Right atrium auricular region (tissue), 2 donors: ENCODE measurements at places on chromosomes 4 and X. TPM values are rescaled to one million over a fixed set of nuclear protein-coding genes. Genes with fewer than 3 reads are reported as not detected.

DNA sequence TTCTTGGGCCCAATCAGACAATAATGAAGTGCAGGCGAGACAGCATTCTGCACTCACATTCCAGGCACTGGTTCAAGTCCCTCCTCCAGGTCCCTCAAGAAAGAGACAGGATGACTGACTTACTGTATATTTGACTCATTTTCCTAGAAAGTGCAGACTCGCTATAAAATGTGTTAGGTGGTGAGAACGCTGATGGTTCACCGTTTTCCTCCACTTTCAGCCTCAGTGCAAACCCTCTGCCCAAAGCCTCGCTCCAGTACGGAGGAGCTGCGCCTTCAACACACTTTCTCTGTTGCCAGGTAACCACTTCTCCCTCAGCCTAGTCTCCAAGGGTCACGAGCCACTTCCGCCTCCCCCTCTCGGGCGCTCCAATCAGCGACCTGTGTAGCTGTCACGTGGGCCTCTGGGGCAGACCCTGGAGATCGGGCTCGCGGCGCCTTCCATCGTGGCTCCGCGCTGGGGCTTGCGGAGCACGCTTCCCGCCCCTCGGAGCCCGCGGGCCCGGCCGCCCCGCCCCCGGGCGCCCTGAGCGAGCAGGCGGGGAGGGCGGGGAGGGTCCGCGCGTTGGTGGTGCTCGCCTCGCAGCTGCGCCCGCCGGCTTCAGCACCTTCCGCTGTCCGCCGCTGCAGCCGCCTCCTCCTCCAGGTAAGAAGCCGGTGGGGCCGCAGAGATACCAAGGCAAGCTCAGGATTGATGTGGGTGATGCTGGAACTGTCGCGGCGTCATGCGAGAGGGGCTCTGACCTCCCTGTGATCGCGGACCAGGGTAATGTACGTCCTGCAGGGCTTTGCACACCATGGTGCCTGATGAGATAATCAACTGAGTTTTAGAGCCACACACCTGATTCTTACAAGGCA lies at the start of gene WDR17:
WDR17 (plus strand) TSS at position 407 of the 857 bp plus-strand sequence. CDS start 45,740 bp downstream, outside the sequence.
- DNase-seq, result peak; percentile 90

GRCh38 chrX:12999422-12999821 lies 24.5 kb downstream of the TMSB4X start:
- no peak for DNase-seq

- DNase-seq, result no peak
Measured at GRCh38 chr4:87982446-87983010, 7.0 kb downstream of the SPP1 start.

- DNase-seq, result no peak
Measured at GRCh38 chrX:2457289-2458133, 43.3 kb downstream of the DHRSX start.

DNA sequence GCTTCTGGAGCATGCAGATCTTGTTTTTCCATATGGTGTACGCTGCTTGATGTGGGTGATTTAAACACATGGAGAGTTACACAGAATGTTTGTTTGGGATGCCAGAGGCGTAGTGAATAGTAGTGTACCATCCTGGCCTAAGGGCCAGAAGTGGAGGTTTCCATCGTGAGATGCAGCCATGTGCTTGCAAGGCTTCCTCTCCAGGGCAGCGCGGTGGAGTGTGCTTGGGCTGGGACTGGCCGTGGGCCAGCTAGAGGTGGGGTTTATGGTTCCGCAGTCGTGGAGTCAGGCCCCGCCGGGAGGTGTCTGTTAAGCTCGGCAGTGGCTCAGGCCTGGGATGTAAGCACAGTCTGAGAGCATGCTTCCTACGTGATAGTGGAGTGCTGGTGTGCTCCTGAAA lies 14.0 kb downstream of the STOX2 start:
- no peak for DNase-seq

- no peak for DNase-seq
Measured at GRCh38 chr4:164572877-164573279, 181.1 kb upstream of the SMIM31 start.

DNA sequence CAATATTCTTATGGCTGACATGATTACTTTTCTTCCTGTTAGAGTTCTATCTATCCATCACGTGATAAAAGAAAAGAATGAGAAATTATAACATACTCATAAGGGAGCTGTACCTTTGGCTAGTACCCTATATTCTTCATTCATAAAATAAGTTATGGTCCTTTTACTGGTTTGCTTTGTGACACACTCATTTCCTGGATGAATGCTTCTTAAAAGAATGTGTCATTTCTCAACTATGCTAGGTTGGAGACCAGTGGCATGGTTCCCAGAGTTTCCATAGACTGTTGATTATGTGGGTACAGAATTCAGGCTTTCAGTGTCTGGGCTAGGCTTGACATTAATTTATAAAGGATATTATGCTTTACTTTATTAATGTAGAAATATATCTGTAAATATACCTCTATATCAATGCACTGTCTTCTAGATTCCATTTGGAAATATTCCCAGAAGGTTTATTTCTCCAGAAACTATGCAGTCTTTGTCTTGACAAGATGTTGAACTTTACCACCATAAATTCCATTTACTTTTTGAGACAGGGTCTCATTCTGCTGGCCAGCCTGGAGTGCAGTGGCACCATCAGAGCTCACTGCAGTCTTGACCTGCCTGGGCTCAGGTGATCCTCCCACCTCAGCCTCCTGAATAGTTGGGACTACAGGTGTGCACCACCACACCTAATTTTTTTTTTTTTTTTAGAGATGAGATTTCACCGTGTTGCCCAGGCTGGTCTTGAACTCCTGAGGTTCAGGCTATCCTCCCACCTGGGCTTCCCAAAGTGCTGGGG lies 23.8 kb downstream of the NUDT6 start:
- no peak for DNase-seq

- no peak for DNase-seq
Measured at GRCh38 chrX:136528645-136529315, 3.2 kb upstream of the VGLL1 start.

DNA sequence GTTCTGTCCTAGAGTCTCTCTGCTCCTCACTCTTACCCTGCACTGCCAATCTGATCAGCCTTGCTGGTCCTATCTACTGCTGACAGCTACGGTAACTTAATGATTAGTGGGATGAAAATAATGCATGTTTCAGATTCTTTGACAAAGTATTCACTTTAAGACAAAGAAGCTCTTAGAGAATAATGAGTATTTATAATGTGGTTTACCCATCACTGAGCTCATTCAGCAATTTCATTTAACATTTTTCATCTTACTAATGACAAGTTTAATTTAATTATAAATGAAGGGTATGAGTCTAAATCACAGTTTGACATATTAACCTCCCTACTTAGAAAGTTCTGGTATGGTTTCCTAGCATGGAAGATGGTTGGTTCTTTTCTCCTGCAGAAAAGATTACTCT lies 428.2 kb downstream of the ADGRL3 start:
- DNase-seq, result no peak

DNA sequence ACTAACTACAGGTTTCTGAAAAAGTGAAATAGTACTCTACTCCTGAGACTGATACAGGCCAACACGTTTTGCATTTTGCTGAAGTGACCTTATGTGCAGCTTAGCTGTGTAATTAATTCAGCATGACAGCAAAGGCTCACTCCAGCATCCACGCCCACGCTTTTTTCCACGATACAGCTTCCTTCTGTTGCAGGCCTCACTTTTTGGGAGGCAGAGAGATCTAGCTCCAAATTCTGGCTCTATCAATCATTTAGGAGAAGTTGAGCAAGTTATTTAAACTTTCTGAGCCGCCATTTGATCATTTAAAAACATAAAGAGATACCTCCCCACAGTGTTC lies 160.3 kb downstream of the AFAP1 start:
- DNase-seq, result no peak

DNA sequence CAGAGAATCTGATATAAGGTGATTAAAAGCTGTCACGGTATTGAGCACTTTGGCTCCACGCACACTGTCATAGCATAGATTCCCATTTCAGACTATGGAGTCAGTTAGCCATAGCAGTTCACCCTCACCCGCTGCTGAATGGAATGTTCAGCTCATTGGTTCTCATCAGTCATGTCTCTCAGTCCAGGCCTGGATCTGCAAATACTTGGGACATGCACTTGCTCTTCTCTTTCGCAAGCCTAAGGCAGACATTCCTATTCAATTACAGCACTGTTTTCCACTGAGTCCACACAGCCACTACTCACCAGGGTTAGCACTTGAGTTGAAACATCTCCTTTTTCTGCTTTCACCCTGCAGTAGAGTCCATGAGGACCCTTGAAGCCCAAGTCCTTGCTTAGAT lies 30.6 kb upstream of the SCML1 start:
- no peak for DNase-seq

DNA sequence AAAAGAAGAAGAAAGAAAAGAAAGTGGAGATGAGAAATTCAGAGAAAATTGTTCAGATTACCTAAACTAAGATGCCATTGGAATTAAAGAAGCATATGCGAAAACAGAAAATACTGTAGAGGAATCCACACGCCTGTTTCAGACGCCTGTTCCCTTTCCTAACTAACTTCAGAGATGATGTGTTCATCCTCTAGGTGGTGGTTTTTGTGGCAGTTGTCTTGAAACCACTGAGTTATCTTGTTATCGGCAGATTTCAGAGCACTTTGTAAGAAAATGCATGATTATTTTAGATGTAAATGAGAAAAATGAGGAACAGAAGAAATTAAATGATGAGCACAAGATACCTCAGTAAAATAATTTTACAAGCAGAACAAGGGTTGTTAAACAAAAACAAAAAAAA lies 48.3 kb downstream of the FUNDC1 start:
- no peak for DNase-seq

DNA sequence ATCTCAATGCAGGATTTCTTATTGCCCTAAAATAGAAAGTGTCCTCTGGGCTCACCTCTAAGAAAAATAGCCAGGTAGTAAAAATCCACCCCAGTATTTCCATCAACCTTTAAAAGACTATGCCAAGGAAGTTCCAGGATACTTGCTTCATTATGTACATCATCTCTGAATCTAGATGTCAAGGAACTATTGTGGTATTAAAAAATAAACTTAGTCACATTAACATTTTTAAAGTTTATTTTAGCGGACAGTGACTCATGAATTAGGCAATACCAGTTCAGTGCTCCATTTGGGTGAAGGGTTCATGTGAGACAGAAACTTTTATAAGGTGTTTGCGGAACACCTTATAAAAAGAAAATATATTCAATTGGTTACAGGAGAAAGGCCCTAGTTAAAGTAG lies 209.2 kb downstream of the ADAM29 start:
- DNase-seq, result no peak

DNA sequence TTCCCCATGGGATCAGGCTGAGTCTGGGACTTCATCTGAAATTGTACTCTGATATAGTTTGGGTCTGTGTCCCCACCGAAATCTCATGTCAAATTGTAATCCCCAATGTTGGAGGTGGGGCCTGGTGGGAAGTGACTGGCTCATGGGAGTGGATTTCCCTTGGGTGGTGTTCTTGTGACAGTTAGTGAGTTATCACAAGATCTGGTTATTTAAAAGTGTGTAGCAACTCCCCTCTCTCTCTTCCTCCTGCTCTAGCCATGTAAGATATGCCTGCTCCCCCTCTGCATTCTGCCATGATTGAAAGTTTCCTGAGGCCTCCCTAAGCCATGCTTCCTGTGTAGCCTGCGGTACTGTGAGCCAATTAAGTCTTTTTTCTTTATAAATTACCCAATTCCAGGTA lies 61.0 kb downstream of the RASGEF1B start:
- no peak for DNase-seq

DNA sequence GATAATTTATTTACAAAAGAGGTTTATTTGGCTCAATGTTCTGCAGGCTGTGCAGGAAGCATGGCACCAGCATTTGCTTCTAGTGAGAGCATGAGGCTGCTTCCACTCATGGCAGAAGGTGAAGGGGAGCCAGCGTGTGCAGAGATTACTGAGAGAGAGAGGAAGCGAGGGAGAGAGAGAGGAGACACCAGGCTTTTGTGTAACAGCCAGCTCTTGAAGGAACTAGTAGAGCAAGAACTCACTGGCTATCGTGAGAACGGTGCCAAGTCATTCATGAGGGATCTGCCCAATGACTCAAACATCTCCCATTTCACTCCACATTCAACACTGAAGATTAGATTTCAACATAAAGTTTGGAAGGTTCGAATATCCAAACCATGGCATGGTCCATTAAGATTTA lies 12.7 kb downstream of the GUCY1A1 start:
- DNase-seq, result no peak

GRCh38 chr4:78362310-78362709 lies 189.3 kb upstream of the ANXA3 start:
- DNase-seq, result no peak

- no peak for DNase-seq
Measured at GRCh38 chrX:2697306-2697705, 6.2 kb downstream of the CD99 start.

Gene ESX1
- not detected for total RNA-seq

Gene IL1RAPL1
- 3.0 TPM for total RNA-seq

Gene ASB9
- 1.1 TPM for total RNA-seq

Gene FBXW7
- total RNA-seq, result 49.4 TPM

Gene PASD1
- total RNA-seq, result not detected

Gene KCNE5
- not detected for total RNA-seq

Gene MAGEA8
- not detected for total RNA-seq

Gene TCEAL6
- total RNA-seq, result 1.1 TPM

Gene SLC38A5
- 2.2 TPM for total RNA-seq

Gene DGKK
- total RNA-seq, result not detected
